ENCODE measurements at places on chromosomes 7 and 10. TPM values are rescaled to one million over a fixed set of nuclear protein-coding genes. Genes with fewer than 3 reads are reported as not detected.

Gene LIPA
- total RNA-seq = 12.8 TPM

Gene OGDHL
- 4.5 TPM for total RNA-seq

Gene GTF2I
- total RNA-seq = 122 TPM

Gene RELN
- total RNA-seq = 0.44 TPM

Gene SH2D4B
- total RNA-seq = not detected

Gene LUC7L2
- 45.2 TPM for total RNA-seq

Gene SEC31B
- 8.8 TPM for total RNA-seq

Gene HOXA7
- 0.36 TPM for total RNA-seq

Gene EIF4H
- total RNA-seq = 159 TPM

Gene CPVL
- 86.3 TPM for total RNA-seq

Gene APBB1IP
- 2.6 TPM for total RNA-seq

Gene ABHD11
- 25.2 TPM for total RNA-seq

Gene RAPGEF5
- total RNA-seq = 16.5 TPM

Gene AOAH
- total RNA-seq = 1.9 TPM

Gene SDK1
- total RNA-seq = 1.3 TPM

Gene VAX1
- total RNA-seq = not detected

Gene RASA4B
- 5.7 TPM for total RNA-seq

Gene HOXA2
- total RNA-seq = not detected

Gene SEMA3A
- 1.9 TPM for total RNA-seq

Gene LRMDA
- 18.7 TPM for total RNA-seq

Gene POT1
- total RNA-seq = 14.3 TPM

Gene FFAR4
- 0.08 TPM for total RNA-seq

Gene SPDYE16
- total RNA-seq = 0.22 TPM

Gene LRRC61
- total RNA-seq = 4.3 TPM

Gene BLNK
- 1.4 TPM for total RNA-seq

Gene TAS2R5
- total RNA-seq = 0.47 TPM

Gene MYL10
- not detected for total RNA-seq

Gene CNNM1
- total RNA-seq = 0.19 TPM

Gene CLEC5A
- total RNA-seq = 0.47 TPM

Gene CEP55
- total RNA-seq = 0.66 TPM

Gene ZNF488
- 0.05 TPM for total RNA-seq

Gene MYH16
- total RNA-seq = not detected

Gene RAMP3
- total RNA-seq = 30.7 TPM

Gene ZNF853
- 15.0 TPM for total RNA-seq

Gene HOXA13
- not detected for total RNA-seq

Gene CALN1
- not detected for total RNA-seq

Gene MMD2
- not detected for total RNA-seq

Gene SFMBT2
- 11.0 TPM for total RNA-seq

Gene UPK3BL1
- 14.5 TPM for total RNA-seq

Gene GLI3
- total RNA-seq = 5.5 TPM

Gene LRIT1
- total RNA-seq = not detected

Gene WDR86
- total RNA-seq = 0.16 TPM

Gene ZNF365
- 0.60 TPM for total RNA-seq

Gene LIPM
- total RNA-seq = not detected

Gene INPP5A
- 105 TPM for total RNA-seq

Gene ATAD1
- total RNA-seq = 93.2 TPM

Gene NUTM2E
- total RNA-seq = not detected

Gene TMEM196
- total RNA-seq = not detected

Gene KIF11
- total RNA-seq = 0.96 TPM

Gene ALDH18A1
- total RNA-seq = 11.1 TPM

Gene OR2A1
- total RNA-seq = not detected
